ENCODE measurements at places on chromosomes 1 and 21.
A peak's percentile ranks its signal among the peaks of the same experiment; 100 is the strongest.

DNA sequence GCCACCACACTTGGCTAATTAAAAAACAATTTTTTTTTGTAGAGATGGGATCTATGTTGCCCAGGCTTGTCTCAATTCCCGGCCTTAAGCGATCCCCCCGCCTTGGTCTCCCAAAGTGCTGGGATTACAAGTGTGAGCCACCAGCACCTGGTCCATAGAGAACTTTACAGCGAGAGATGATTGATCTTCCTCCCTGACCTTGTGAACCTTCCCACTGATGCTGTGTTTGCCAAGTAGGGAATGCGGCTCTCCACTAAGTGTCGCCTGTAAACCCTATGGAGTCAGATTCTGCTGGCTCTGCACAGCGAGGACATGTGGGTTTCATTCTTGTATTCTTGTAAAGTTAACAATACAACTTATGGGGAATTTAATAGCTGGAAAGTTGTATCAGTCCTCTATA is 81.3 kb upstream of the LYST start:
- DNase-seq: no peak

GRCh38 chr1:86696522-86696921 is 7.9 kb upstream of the SH3GLB1 start:
- no peak for DNase-seq

- DNase-seq: no peak
Observed at GRCh38 chr1:183178545-183178944, 7.5 kb upstream of the LAMC2 start.

GRCh38 chr1:18290740-18291412 is 183.3 kb downstream of the IGSF21 start:
- no peak for DNase-seq

DNA sequence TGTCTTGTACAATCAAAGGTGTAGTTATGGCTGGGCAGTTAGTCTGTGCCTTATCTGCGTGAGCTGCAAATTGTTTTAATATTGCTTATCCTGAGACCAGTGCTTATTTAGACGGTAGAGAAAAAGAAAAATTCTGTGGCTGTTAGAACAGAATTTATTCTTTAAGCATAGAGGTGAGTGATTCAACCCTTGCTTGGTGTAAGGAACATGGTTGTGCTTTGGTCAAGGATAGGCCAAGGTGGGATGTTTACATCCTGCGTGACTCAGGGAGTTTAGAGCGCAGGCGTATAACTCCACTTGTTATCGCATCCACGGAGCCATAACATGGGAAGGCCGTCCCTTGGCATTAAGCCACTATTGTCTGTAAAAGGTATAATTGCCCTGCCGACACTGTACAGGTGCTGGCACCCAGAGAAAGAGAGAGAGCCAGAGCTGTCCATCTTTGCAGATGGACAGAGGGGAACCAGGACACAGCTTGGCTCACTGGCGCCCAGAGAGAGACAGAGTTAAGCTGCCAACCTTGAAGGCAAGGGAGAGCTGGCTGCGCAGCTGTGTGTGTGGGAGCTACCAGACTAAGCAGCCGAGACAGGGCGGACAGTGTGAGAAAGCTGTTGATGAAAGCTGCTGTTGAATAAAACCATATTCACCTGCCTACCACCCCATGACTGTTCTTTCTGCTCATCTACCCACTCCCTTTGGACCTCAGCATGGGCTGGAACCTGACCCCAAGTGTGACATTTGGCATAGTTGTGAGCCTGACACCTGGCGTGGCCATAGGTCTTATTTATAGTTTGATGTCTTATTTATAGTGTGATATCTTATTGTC is 200.4 kb downstream of the DYRK1A start:
- no peak for DNase-seq

DNA sequence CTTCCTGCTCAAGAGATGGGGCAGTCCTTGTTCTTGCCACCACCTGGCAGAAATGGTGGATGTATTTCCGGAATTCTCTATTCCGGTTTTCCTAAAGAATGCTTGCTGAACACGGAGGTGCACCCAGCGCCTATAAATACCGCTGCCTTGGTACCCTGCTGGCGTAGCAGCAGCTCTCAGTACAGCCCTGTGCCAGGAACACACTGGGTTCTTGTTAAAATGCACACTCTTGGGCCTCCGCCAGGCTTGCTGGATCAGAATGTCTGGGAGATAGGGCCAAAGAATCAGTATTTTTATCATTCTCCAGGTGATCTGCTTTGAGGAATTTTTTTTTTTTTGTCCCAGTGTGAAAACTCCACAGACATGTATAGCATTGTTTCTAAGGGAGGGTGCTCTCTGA is 54.2 kb downstream of the IGSF5 start:
- no peak for DNase-seq

DNA sequence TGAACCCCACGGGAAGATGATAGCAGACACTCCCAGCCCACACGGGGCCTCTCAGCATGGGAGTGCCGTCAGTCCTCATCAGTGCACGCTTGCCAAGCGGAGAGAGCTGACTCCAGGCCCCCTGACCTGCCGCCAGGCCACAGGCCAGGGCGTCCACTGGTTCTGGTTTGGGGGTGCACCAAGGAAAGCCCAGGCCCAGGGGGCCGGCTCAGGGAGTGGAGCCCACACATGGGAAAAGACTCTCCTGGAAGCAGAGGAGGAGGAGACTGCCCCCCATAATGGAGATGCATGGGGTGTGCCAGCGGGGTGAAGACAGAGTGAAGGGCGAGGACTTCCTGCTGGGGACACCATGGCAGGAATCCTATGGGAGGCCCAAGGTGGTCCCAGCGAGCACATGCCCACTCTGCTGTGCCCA is 6.4 kb downstream of the TRIM11 start:
- DNase-seq: no peak

DNA sequence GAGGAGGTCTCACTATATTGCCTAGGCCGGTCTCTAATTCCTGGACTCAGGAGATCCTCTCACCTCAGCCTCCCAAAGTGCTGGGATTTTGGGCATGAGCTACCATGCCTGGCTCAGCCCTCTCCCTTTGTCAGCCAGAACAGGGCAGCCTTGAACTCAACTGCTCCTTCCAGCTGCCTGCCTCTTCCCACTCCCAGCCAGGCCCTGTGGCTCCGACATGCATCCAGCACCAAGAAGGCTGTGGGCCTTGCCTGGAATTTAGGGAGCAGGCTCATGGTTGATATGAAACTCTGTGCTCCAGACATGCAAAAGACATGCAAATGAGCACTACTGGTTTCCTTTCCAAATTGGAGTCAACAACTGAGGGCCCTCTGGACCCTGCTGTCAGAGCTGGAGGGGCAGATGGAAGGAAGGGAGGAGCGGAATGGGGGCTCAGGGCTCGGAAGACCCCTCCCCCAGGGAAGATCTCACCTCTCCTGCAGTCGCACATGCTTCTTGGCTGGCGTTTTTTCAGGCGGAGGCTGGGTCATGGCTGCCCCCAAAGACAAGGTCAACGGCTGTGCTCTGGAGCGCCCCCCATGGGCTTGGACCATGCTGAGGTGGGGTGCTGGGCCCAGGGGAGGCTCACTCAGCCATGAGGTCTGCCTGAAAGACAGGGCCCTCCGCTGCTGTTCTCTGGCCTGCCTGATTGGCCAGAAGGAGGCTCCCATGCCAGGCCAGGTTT is 1.4 kb downstream of the PTPN7 start:
- DNase-seq: peak; percentile 37

- DNase-seq: no peak
Observed at GRCh38 chr1:50666849-50667248, 243.6 kb upstream of the DMRTA2 start.

DNA sequence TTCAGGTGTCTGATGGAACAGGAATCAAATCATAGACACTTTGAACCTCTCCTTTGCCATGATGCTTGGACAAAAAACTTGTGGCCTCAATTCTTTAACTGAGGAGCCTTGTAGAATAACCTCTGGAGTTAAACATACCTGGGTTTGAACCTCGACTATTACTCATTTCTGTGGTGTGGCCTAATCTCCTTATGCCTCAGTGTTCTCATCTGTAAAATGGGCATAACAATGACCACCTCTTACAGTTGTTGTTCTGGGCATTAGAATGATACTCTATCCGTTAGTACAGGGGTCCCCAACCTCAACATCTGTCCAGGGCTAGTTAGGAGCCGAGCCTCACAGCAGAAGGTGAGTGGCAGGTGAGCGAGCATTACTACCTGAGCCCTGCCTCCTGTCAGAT is 137.2 kb downstream of the ROR1 start:
- DNase-seq: no peak

GRCh38 chr21:27371115-27371974 is 404.5 kb upstream of the ADAMTS5 start:
- no peak for DNase-seq

- no peak for DNase-seq
Observed at GRCh38 chr1:161981735-161982506, 41.7 kb downstream of the OLFML2B start.

DNA sequence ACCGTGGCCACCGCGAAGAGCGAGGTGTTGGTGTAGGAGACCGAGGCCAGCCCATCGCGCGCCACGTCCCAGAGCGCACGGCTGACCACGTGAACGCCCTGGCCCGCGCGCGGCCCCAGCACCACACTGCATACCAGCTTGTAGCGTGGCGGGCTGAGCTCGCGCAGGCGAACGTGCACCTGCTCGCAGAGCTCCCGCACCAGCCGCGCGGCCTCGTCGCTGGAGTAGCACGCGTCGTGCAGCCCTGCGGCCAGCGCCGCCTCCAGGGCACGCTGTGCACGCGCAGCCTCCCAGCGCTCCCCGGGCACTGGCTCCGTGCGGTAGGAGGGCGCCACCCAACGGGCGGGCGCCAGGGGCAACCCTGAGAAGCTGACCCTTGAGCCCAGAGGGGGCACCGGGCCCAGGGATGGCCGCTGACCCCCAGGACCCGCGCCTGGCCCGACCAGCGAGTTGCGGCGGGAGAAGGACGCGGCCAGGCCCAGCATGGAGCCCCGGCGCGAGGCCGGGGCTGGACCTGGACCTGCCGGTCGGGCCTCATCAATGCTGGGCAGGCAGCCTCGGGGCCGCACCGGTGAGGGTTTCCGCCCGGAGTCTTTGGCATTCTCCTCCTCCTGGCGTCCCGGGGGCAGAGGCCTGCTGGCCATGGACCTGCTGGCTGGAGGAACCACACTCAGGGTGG is 987 bp downstream of the DYNLT4 start:
- peak; percentile 50 for DNase-seq

GRCh38 chr1:244304156-244304555 is 147.6 kb downstream of the ADSS2 start:
- no peak for DNase-seq

DNA sequence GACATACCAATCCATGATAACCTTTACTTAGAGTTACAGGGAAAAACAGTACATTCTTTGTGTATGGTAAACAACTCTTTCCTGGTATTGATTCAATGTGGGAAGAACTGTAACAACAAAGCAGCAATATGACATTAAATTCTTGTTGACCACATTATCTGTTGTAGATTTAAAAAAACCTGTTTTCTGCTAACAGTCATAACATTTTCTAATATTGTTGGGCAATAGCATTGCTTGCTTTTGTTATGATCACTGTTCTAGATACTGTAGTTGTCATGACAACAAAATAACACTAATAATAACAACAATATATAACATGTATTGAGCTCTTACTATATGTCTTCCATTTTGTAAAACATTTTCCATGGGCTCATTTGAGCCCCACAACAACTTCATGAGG is 54.2 kb downstream of the PDE4B start:
- DNase-seq: no peak

DNA sequence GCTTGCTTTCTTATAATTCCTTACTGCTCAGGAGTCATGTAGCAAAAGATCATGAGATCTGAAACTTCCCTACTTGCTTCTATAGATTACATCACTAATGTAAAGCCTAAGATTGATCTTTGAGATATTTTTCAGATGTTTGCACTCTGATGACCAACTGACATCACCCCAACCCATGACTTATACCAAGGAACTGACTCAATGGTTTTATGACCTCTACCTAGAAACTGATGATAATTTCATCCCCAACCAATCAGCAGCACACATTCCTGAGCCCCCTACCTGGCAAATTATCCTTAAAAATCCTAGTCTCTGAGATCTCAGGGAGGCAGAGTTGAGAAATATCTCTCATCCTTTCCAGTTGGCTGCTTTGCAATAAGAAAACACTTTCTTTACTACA is 122.3 kb upstream of the CAMK1G start:
- no peak for DNase-seq

GRCh38 chr1:230634384-230634783 is 7.9 kb upstream of the COG2 start:
- no peak for DNase-seq

DNA sequence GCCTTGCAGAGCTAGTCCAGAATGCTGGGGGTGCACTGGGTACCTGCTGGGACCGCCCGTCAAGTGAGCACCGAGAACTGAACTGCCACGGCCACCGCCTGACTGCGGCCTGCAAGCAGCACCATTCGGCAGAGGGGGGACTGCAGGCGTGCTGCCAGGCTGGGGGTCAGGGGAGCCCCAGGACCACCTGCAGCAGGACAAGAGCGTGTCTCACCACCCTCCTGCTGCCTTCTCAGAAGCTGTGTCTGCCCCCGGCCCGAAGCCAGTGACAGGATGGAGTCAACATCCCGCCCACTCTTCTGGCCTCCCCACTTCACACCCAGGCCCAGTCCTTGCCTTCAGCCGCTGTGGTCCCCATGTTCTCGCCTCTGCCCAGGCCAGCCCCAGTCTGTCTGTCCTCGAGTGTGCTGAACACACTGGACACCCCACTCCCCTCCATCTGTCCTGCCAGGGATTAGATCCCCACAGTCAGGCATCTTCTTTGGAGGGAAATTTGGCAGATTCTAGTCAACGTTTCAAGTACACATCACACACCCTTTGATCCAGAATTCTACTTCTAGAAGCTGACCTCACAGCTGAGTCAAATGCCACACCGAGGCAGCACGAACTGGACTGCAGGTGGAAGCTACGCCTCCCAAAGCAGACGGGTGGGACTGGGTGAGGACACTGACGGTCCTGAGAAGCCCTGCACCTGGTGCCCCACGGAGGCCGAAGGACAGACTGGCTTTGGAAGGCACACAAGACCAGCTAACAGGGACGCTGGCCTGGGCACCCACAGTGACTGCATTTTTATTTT is 26.0 kb downstream of the PTTG1IP start:
- peak; percentile 13 for DNase-seq

DNA sequence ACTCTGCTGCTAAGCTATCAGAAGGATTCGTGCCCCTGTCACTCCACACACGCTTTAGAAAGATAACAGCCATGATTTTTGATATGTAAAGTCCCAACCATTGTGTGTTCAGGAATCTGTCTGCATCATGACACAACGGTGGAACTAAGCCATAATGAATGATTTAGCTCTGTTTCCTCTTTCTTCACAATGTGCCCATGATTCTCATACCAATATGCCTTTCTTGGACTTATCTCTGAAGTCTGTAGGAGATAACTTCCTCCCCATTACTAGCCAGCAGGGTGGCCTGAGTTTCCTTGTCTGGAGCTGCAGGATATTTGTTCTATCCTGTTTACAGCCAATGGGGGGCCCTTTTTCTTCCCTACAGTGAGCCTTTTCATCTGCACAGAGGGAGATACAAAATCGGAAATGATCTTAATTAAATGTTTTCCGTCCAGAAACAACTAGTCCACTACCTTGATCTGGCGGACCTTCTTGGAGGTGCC is 511.7 kb downstream of the USP25 start:
- DNase-seq: no peak

GRCh38 chr1:192516776-192517297 is 58.7 kb upstream of the RGS1 start:
- DNase-seq: no peak

Data from activated T-cell treated with anti-CD3 and anti-CD28 coated beads, Interleukin-2, amount 50 U/mL, for 1 hour (primary cell).